Nucleus accumbens (tissue), 56 donors: ENCODE measurements at places on chromosomes 5 and 9.

DNA sequence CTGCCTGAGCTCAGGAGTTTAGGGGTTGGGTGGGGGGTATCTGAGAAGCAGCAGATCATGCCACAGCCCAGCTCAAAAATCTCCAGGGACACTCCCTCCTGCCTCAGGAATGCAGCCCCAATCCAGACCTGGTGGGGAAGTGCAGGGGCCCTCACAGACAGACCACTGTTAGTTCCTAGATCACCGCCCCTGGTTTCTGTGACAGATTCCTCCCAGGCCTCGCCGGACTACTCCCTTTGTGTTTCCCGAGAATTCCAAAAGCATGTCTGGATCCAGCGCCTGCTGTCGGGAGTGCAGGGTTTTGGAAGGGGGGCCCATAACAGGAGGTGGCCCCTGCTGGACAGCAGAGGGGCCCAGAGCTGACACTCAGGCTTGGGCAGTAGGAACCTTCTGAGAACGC lies 74.5 kb downstream of the CTSL start:
- DNase-seq, result no peak

GRCh38 chr5:94577466-94578245 lies 40.7 kb downstream of the KIAA0825 start:
- no peak for DNase-seq

DNA sequence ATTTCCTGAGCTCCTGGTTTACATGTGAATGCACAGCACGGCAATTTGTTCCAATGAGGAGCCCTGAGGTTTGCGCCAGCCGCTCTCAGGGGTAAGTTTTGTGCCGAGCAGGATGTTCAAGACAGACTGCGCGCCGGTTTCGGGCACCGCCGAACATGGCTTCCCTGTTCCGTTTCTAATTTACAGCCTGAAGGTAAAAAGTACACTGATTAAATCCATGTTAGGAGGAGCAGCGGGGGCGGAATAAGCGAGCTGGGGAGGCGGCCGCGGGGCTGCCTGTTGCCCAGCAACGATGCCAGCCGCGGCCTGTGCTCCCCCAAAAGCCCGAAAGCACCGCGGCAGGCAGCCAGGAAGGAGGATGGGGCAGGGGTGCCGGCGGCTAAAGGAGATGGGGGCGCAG lies 6.4 kb downstream of the SOWAHA start:
- peak; percentile 54 for DNase-seq

GRCh38 chr9:69760278-69760610 lies 433 bp upstream of the PTAR1 start:
- DNase-seq, result no peak

GRCh38 chr9:123027517-123027916 lies 6.0 kb upstream of the GPR21 start:
- no peak for DNase-seq

DNA sequence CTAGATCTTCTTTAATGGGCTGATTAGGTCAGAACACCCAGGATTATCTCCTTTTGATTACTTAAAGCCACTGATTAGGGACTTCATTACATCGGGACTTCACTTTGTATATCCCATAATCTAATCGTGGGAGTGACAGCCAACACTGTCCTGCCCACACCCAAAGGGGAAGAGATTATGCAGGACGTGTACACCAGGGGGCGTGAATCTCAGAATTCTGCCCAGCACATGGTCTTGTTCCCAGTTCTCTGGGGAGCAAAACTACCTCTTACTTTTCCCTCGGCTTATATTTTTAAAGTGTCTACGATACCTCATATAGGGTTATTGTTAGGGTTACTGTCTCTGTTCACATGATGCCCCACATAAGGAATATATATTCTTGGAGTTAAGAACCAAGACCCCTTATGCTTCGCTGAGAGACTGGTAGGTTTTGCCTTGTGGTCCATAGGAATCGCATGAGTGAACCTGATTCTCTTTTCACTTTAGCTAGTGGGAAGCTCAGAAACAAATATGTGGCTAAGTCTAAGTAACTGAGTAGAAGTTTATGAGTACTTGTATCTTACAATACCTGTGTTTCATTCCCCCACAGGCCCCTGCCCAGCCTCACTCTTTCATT lies 192.7 kb downstream of the GNA14 start:
- no peak for DNase-seq

- no peak for DNase-seq
Measured at GRCh38 chr9:35940458-35941407, 17.2 kb downstream of the OR2S2 start.

- no peak for DNase-seq
Measured at GRCh38 chr5:125338440-125339174, 592.2 kb upstream of the ZNF608 start.

- DNase-seq, result no peak
Measured at GRCh38 chr5:128579093-128579492, 41.0 kb upstream of the FBN2 start.

GRCh38 chr5:60495644-60496520 lies 204.1 kb downstream of the DEPDC1B start:
- peak; percentile 26 for DNase-seq

DNA sequence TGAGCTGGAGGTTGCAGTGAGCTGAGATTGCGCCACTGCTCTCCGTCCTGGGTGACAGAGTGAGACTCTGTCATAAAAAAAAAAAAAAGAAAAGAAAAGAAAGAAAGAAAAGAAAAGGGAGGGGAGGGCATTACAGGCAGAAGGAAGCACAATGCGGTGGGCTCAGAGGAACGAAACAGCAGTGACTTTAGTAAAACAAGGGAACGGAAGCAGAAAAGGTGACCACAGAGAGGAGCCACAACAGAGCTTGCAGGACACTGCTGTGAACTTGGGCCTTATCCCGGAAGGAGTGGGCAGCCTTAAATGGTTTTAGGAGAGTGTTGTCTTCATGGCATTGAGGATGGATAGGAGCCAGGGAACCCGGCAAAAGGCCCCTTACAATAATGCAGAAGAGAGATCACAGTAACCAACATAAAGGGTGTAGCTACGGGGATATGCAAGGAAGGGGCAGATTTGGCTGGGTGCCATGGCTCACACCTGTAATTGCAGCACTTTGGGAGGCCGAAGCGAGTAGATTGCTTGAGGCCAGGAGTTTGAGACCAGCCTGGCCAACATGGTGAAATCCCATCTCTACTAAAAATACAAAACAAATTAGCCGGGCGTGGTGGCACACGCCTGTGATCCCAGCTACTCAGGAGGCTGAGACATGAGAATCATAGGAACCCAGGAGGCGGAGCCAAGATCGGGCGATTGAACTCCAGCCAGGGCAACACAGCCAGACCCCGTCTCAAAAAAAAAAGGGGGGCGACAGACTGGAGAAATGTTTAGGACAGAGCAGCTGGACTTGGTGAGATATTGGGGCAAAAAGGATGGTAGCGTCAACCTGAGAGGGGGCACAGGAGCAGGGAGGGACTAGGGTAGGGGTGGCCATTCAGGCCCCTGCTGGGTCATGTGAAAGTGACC lies 83.9 kb upstream of the ZBTB43 start:
- DNase-seq, result no peak

DNA sequence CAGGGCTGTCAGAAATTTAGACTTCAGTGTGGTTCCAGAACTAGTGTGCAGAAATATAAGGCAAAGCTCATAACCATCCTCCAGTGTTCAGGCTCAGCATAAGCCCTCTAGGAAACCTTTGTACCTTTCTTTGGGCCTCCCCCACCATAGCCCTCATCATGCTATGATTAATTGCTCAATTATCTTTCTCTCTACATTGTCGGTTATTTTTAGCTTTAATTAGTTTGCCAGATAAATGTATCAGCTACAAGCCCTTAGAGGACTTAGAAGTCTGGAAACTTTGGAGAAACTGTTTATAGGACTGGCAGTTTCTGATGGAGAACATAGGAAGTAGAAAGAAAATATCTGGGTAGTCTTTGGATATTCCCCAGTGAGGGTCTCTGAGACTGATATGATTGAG lies 43.5 kb upstream of the TNC start:
- no peak for DNase-seq

DNA sequence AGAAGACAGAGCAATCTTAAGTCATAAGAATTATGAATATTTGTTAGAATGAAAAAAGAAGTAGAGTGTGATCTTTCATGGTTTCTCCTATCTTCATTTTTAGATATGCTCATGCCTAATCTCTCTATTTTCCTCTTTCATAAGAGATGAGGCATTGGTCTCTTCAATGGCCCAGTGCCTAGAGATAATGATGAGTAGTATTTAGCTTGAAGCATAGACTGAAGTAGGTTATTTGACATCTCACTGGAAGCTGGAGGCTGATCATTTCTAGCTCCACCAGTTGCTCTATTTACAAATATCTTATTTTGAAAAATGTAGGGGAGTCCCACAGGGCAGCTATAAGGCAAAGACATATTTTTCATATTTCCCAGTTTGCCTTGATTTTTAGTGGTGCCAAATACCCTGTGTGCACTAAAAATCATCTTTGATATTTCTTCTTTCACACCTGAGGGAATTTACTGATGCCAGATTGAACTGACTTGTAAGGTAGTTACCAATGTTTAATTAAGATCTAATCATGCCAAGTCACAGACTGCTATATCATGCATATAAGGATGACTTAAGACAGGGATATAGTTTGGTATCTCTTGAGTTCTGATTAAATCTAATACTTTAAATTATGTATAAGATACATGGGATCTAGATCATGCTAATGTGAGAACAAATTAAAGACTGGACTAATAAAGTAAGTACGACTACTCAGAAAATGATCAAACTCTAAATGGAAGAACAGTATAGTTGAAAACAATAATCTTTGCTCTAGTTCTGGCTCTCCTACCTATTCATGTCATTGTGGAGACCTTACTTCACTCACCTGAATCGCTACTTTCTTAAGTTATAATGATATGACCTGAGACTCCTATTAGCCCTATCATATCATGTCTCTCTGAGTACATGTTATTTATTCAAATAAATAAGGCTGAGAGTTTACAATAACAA lies 108.2 kb upstream of the IFNE start:
- DNase-seq, result no peak

- DNase-seq, result no peak
Measured at GRCh38 chr5:172800088-172800551, 29.1 kb upstream of the DUSP1 start.

GRCh38 chr9:133161547-133161950 lies 2.2 kb downstream of the GBGT1 start:
- DNase-seq, result no peak

DNA sequence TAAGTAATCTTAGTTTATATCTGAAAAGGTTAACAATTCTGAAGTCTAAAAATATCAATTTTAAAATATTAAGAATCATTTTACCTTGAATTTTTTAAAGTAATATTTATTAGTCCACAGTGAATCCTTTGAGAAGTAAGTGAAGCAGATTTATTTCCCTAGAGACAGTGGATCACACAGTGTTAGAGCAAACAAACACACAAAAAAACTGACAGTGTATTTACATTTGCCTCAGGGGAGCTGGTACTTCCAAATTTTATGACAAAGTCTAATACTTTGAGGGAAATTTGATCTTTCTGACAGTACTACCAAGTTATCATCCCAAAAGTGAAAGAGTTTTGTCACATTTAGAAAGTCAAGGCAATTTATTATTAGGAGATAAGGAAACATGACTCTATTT lies 1750.6 kb upstream of the CDH9 start:
- no peak for DNase-seq

GRCh38 chr5:7075470-7075869 lies 320.5 kb upstream of the ADCY2 start:
- DNase-seq, result no peak

GRCh38 chr5:73818357-73818756 lies 192.4 kb downstream of the ARHGEF28 start:
- no peak for DNase-seq

GRCh38 chr5:9295466-9295801 lies 250.4 kb downstream of the SEMA5A start:
- DNase-seq, result no peak

DNA sequence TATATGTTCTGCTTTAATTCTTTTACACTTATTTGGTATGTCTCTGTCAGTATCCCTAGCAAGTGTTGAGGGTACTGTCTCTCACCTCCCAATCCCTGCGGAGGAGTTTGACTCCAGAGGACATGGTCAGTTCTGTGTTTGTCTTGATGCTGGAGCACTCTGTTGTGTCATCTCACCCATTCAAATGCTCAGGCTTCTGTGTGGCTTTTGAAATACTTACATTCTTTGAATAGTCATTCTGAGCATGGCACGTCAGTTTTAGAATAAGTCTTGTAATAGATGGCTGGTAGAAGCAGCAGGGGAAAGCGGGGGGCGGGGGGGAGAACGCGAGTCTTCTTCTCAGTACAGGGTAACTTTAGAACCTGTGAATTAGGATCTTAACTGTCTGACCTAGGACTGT lies 12.3 kb downstream of the MAST4 start:
- DNase-seq, result no peak

GRCh38 chr9:84932915-84933527 lies 263.5 kb downstream of the NTRK2 start:
- DNase-seq, result no peak

GRCh38 chr5:132629230-132629944 lies 28.6 kb upstream of the IL13 start:
- DNase-seq, result no peak
